Activated naive CD8-positive, alpha-beta T cell treated with anti-CD3 and anti-CD28 coated beads for 36 hours (primary cell): ENCODE measurements at places on chromosomes 4 and X. TPM values are rescaled to one million over a fixed set of nuclear protein-coding genes. Genes with fewer than 3 reads are reported as not detected.
A peak's percentile ranks its signal among the peaks of the same experiment; 100 is the strongest.

GRCh38 chrX:4909348-4909747, 1195.9 kb upstream of the PRKX start:
- no peaks in the 10 kb centered on the region for H3K36me3 ChIP-seq
- peak overlapping the region; percentile 70 for H3K27ac ChIP-seq
- no peak for DNase-seq
- H3K4me3 ChIP-seq = no peak overlapping the region
- H3K27me3 ChIP-seq = no peaks in the 10 kb centered on the region
- no peaks in the 10 kb centered on the region for H3K4me1 ChIP-seq

GRCh38 chr4:127505203-127505602, 127.6 kb upstream of the INTU start:
- no peak overlapping the region for H3K27ac ChIP-seq

GRCh38 chr4:132670557-132670956, 478.5 kb upstream of the PCDH10 start:
- no peak for DNase-seq
- H3K27me3 ChIP-seq = no peaks in the 10 kb centered on the region
- no peaks in the 10 kb centered on the region for H3K4me1 ChIP-seq
- H3K36me3 ChIP-seq = no peaks in the 10 kb centered on the region
- H3K4me3 ChIP-seq = no peak overlapping the region
- H3K27ac ChIP-seq = no peak overlapping the region

DNA sequence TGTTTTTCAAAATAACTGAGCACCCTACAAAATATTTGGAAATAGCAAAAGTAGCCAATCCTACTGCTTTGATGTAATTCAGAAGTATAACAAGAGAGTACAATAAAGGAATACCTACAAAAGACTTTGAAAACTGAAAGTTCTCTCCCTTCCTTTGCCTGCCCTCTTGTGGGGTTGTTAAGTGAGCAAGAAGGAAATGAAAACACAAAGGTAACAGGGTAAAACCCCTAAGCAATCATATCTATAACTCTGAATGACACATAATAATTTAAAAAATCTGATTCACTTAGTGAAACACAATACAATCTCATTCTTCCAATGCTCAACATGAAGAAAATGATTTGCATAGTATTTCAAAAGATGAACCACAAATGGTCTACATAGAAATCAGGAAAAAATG, 98.2 kb downstream of the FRYL start:
- H3K36me3 ChIP-seq = peaks cover 16% of the 10 kb centered on the region
- peak overlapping the region; percentile 78 for H3K27ac ChIP-seq
- DNase-seq = no peak
- no peak overlapping the region for H3K4me3 ChIP-seq
- H3K4me1 ChIP-seq = peaks cover 36% of the 10 kb centered on the region
- no peaks in the 10 kb centered on the region for H3K27me3 ChIP-seq

DNA sequence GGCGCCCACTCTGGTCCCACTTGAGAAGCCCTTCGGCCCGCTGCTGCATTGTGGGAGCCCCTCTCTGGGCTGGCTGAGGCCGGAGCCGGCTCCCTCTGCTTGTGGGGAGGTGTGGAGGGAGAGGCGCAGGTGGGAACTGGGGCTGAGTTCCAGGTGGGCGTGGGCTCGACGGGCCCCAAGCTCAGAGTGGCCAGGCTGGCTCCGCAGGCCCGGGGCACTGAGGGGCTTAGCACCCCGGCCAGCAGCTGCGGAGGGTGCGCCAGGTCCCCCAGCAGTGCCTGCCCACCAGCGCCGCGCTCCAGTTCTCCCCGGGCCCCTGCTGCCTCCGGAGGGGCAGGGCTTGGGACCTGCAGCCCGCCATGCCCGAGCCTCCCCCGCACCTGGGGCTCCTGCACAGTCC, 65.2 kb upstream of the SMIM10 start:
- no peaks in the 10 kb centered on the region for H3K4me1 ChIP-seq
- H3K27me3 ChIP-seq = peaks cover 6% of the 10 kb centered on the region
- no peak overlapping the region for H3K4me3 ChIP-seq
- no peaks in the 10 kb centered on the region for H3K36me3 ChIP-seq

DNA sequence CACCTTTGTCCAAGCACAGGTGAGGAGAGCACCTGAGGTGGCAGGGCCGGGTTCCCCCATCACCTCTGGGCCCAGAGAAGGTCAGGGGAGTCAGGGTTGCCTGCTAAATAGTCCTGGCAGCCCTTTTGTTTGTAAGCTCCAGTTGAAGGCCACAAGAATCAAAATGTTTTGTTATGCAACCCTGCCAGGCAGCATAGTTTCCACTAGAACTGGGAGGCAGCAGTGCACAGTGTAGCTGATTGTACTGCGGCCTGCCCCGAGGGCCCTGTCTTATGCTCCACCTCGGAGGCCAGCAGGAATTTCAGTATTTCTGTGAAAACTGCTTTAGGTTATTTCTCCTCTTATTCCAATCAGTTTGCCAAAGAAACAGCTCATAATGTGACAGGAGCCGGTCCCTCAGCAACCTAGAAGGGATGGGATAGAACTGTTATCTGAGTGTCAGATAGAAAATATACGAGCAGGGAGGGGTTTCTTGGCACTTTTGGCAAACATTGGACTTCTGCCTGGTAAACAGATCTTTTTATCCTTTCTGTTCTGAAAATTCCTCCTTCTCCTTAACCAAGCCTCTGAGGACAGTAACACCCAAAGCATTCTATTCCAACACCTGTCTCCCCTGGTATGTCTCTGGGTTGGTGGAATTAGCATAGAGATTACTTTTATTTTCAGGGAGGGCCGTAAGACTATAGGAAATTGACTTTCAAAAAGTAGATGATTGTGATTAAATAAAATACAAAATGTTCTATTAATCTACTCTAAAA, 93.6 kb downstream of the LNX1 start:
- no peaks in the 10 kb centered on the region for H3K36me3 ChIP-seq
- no peak for DNase-seq
- H3K27ac ChIP-seq = no peak overlapping the region
- H3K4me1 ChIP-seq = no peaks in the 10 kb centered on the region
- H3K27me3 ChIP-seq = no peaks in the 10 kb centered on the region

DNA sequence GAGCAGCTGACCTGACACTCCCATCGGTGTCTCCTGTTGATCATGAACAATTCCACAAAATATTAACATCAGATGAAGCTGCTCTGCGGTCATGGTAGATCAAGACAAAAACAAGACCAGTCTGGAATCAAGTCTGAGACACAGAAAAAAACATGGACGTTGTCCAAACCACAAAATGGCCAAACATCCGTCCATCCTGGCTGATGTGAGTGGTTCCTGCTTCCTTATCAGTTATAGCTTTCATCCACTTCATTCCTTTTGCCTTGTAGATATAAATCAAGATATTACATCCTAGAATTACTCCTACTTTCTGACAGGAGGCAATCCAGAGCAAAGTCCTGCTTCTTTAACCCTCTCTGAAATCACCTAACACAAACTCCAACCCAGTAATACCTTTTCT, 28.8 kb upstream of the PCSK1N start:
- no peak overlapping the region for H3K27ac ChIP-seq
- H3K36me3 ChIP-seq = no peaks in the 10 kb centered on the region
- H3K4me1 ChIP-seq = no peaks in the 10 kb centered on the region
- no peaks in the 10 kb centered on the region for H3K27me3 ChIP-seq
- no peak overlapping the region for H3K4me3 ChIP-seq

DNA sequence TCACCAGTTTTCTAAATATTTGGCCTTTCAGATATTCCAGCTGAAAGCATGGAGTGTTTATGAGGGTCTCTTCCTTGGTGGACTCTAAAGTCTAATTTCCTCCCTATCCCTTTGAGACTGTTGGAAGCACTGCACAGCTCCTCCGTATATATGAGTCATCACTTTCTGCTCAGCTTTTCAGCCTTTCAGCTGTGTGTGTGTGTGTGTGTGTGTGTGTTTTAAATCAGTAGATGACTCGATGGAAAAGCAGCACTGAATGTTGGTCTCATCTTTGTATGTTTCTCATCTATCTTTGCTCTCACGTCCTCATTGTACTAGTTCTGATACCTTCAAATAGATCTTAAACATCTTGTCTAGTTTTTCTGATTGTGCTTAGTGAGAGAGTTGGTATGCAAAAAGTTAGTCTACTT, 81.6 kb downstream of the ZFX start:
- no peak overlapping the region for H3K4me3 ChIP-seq
- no peaks in the 10 kb centered on the region for H3K27me3 ChIP-seq
- no peak overlapping the region for H3K27ac ChIP-seq
- peaks cover 2% of the 10 kb centered on the region for H3K36me3 ChIP-seq

GRCh38 chr4:109640644-109641043, 62.6 kb downstream of the CASP6 start:
- H3K27ac ChIP-seq = peak overlapping the region; percentile 65
- no peak for DNase-seq
- H3K4me1 ChIP-seq = peaks cover 31% of the 10 kb centered on the region
- H3K36me3 ChIP-seq = peaks cover 37% of the 10 kb centered on the region
- H3K27me3 ChIP-seq = no peaks in the 10 kb centered on the region
- no peak overlapping the region for H3K4me3 ChIP-seq

- H3K4me1 ChIP-seq = no peaks in the 10 kb centered on the region
- DNase-seq = no peak
- no peaks in the 10 kb centered on the region for H3K36me3 ChIP-seq
- no peak overlapping the region for H3K27ac ChIP-seq
- peaks cover 6% of the 10 kb centered on the region for H3K27me3 ChIP-seq
Measured at GRCh38 chr4:155707251-155707650, 40.6 kb downstream of the GUCY1A1 start.

DNA sequence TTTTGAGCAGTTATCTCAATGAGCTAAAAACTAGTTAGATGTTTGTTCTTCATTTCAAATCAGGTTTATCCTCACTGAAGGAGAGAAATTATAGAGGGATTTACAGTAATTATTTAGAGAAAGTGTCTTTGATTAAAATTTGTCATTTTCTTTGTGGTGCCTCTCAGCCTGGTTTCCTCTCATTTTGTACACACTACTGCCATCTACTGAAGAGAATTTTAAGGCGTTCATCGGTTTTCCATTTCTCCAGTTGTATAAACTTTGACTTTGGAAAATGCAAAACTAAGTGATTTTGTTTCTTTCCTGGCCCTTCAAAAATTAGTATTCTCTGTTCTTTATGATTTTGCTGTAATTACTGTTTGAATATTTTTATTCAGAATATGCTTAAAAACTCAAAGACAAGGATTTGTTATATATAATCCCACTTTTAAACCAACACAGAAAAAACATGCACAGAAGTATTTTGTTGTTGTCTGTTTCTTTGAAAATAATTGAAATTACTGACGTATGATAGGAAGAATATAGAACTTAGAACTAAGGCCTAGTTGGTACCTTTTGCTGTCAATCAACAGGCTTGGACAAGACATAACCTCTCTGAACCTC, 34.4 kb upstream of the ANXA3 start:
- no peaks in the 10 kb centered on the region for H3K27me3 ChIP-seq
- H3K36me3 ChIP-seq = no peaks in the 10 kb centered on the region
- peaks cover 3% of the 10 kb centered on the region for H3K4me1 ChIP-seq
- no peak overlapping the region for H3K4me3 ChIP-seq
- DNase-seq = no peak
- H3K27ac ChIP-seq = no peak overlapping the region

DNA sequence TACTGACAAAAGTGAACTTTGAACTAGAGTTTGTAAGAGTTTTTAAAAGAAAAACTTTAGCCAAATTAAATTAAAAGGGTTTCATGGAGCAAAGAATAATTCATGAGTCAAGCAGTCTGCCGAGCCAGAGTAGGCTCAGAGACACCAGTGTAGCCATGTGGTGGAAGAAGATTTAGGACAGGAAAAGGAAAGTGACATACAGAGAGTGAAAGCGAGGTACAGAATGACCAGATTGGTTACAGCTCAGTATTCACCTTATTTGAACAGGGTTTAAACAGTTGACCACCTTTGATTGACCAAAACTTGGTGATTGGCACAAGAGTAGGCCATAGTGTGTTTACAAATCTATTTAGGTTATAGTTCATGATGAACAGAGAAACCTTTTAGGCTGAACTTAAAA, 377.8 kb downstream of the KLHL4 start:
- no peaks in the 10 kb centered on the region for H3K36me3 ChIP-seq
- no peaks in the 10 kb centered on the region for H3K4me1 ChIP-seq
- DNase-seq = no peak

GRCh38 chr4:169566021-169566818, 46.2 kb downstream of the NEK1 start:
- H3K4me1 ChIP-seq = peaks cover 10% of the 10 kb centered on the region
- H3K36me3 ChIP-seq = peaks cover 5% of the 10 kb centered on the region
- no peaks in the 10 kb centered on the region for H3K27me3 ChIP-seq
- peak overlapping the region; percentile 88 for H3K27ac ChIP-seq
- no peak overlapping the region for H3K4me3 ChIP-seq

- no peaks in the 10 kb centered on the region for H3K36me3 ChIP-seq
- H3K27me3 ChIP-seq = no peaks in the 10 kb centered on the region
- peaks cover 3% of the 10 kb centered on the region for H3K4me1 ChIP-seq
- H3K4me3 ChIP-seq = no peak overlapping the region
Measured at GRCh38 chrX:78595901-78596502, 63.1 kb downstream of the RTL3 start.

DNA sequence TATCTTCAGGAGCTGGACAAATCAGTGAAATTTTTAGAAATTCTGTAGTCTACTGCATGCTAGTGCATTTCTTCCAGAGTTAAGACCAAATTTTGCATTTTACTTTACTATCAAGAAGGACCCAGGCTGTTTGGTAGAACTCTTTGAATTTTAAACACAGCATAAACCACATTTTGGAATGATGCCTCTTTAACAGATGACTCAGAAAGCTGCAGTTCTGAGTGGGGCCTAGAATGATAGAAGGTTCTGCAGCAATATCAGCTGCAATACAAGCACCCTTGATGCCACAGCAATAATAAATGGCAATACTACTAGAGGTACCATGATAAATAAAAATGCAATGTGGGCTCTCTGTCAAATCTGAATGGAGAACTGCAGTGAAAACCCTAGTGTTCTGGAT, 198.7 kb downstream of the TMA16 start:
- H3K36me3 ChIP-seq = no peaks in the 10 kb centered on the region
- DNase-seq = no peak
- H3K27me3 ChIP-seq = no peaks in the 10 kb centered on the region

GRCh38 chr4:48653217-48654014, 126.7 kb downstream of the FRYL start:
- H3K27ac ChIP-seq = peak overlapping the region; percentile 58
- H3K27me3 ChIP-seq = no peaks in the 10 kb centered on the region
- DNase-seq = peak; percentile 31
- H3K36me3 ChIP-seq = peaks cover 23% of the 10 kb centered on the region
- peak overlapping the region; percentile 37 for H3K4me3 ChIP-seq

- peaks cover 2% of the 10 kb centered on the region for H3K4me1 ChIP-seq
- no peak for DNase-seq
- H3K36me3 ChIP-seq = no peaks in the 10 kb centered on the region
Measured at GRCh38 chr4:151841107-151841506, 80.3 kb upstream of the GATB start.

Gene F8A3
- 8.8 TPM for total RNA-seq

Gene CFAP47
- total RNA-seq = not detected

Gene PTTG2
- total RNA-seq = 0.34 TPM

Gene SUPT20HL1
- total RNA-seq = not detected

Gene SLC26A1
- 0.21 TPM for total RNA-seq

Gene AMTN
- total RNA-seq = not detected

Gene UGT2B11
- total RNA-seq = not detected

Gene BGN
- not detected for total RNA-seq

Gene GPR50
- not detected for total RNA-seq

Gene UCHL1
- total RNA-seq = 7.5 TPM

Gene PCDH19
- total RNA-seq = not detected

Gene ARHGAP24
- total RNA-seq = 0.62 TPM

Gene OFD1
- 29.0 TPM for total RNA-seq

Gene GPRASP3
- 3.2 TPM for total RNA-seq

Gene CLDN22
- not detected for total RNA-seq

Gene GAGE13
- not detected for total RNA-seq

Gene MID1
- 0.28 TPM for total RNA-seq
